Hepatocyte (in vitro differentiated cells): ENCODE measurements at places on chromosomes 4 and X.

DNA sequence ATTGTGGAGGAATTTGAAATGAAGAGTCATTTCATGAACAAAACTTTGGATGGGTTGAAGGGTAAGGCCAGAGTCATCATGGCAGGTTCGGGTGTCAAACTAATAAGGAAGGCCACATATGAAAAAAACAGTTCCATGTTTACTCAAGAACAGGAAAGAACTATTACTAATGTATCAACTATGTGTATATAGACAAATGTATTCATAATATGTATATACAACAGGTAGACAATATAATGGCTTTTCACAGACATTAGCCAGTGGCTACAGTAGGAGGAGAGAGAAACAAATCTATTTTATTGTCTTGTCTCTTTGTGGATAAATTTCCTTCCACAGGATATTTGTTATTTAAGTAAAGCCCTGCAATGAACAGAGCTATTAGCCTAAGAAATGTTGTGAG, 101.1 kb downstream of the CBLL2 start:
- no peak for DNase-seq

- no peak for DNase-seq
Observed at GRCh38 chr4:52822972-52823701, 39.0 kb upstream of the RASL11B start.

GRCh38 chrX:76253432-76253831, 80.6 kb downstream of the PBDC1 start:
- DNase-seq: peak; percentile 39

DNA sequence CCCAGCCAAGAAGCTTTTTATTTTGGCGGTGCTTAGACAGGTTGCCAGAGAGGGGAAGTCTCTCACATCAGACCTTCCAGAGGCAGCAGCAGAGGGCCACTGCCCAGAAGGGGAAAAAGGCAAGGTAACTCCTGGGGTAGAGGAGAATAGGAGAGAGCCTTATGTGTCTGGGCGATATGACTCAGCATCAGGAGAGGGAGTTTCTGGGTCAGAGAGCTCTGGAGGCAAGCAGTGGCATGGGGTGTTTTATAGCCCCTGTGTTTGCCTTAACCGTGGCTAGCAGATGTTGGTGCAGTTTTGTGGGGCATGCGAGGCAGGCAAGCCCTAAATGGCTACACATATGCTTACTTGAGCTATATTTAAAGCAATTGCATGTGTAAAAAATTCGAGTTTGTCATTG, 8.3 kb upstream of the ZXDB start:
- peak; percentile 13 for DNase-seq

GRCh38 chr4:107317611-107318010, 281.5 kb upstream of the DKK2 start:
- no peak for DNase-seq

DNA sequence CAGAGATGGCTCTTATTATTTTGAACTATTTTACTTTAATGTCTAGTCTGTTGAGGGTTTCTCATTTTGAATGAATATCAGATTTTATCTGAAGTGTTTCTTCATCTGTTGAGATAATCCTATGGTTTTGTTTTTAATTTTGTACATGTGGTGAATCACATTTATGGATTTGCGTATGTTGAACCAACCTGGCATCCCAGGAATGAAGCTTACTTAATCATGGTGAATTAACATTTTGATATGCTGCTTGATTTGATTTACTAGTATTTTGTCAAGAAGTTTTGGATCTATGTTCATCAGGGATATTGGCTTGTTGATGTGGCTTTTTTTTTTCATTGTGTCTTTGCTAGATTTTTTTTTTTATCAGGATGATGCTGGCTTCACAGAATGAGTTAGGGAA, 2390.9 kb downstream of the PCDH7 start:
- no peak for DNase-seq

DNA sequence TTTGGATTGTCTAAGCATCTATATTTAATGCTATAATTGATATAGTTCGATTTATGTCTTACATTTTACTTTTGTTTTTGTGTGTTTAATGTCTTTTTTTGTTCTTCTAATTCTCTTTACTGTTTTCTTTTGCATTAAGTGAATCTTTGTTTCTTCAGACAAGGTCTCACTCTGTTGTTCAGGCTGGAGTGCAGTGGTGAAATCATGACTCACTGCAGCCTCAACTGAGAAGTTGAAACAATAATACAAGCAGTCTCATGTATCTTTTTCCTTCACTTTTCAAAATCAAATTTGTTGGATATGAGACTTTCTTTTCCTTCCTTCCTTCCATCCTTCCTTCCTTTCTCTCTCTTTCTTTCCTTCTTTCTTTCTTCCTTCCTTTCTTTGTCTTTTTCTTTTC, 1401.6 kb downstream of the ADGRL3 start:
- DNase-seq: no peak

DNA sequence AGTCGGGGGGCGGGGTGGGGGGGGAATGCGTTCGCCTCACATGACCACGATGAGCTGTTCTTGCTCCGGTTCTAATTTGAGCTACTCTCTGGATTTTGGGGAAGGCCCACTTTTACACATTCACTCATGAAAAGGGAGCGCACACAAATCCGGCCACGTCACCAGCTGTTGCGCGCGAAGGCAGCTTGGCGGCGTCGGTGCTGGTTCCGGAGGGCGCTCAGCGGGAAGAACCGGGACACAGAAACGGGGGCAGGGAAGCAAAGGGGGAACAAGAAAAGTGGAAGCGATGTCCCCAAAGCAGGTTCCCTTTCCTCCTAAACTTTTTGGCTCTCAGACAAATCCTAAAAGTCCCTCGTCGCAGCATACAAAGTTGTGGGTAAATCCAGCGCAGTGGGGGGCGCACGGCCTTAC, 605 bp downstream of the ANXA5 start:
- peak; percentile 78 for DNase-seq

GRCh38 chr4:78310007-78310739, 241.4 kb upstream of the ANXA3 start:
- DNase-seq: no peak

- no peak for DNase-seq
Observed at GRCh38 chr4:74325886-74326285, 17.6 kb downstream of the EPGN start.

DNA sequence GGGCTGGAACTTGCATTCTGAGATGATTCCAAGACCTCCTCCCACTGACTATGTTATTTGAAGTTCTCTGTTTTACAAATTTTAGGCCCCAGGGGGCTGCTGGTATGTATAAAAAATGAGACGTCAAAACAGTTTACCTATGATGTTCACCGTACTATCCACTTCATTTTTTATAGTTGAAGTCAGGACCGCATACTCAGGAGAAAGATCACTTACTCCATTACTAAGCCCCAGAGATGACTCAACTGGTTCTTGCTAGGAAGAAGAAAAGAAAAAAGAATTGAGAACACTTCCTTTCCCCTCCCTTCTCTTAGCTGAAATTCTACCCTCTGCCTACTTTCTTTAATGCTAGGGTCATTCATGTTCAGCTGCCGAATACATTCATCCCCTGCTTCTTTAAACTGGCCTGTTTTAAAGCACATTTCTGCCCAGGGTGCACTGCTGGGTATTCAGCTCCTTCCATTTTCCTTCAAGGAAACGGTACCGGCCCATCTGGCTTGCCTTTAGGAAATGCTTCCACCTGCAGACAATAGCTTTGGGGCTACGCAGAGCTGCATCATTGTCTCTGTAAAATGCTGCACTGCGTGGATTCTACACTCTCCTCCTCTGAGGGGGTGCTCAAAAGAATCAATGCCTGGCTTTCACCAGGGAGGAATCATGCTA, 66.2 kb downstream of the IRF2 start:
- DNase-seq: no peak

DNA sequence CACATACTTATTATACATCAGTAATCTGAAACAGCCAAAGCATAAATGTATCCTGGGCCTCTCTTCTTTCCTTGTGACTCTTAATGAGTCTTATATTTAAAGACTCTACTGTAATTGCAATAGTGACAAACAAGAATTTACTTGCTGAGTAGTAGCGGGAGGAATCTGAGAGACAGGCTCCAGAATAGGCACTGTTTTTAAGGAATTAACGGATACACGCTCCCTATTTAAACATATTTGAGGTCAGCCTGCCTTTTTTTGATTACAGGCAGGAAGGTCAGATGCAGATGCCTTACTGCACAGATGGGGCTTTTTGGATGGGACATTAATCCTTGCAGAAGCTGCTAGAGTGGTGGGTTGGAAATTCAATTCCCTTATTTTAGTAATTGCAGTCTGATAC, 196.3 kb upstream of the ANXA3 start:
- no peak for DNase-seq

GRCh38 chr4:64538219-64538618, 129.0 kb upstream of the TECRL start:
- no peak for DNase-seq
